ENCODE measurements at places on chromosomes 6 and 20. TPM values are rescaled to one million over a fixed set of nuclear protein-coding genes. Genes with fewer than 3 reads are reported as not detected.

GRCh38 chr6:83511901-83512681, at the start of gene PRSS35:
PRSS35 (plus strand) TSS chr6:83512534; CDS start chr6:83523442, 10,908 bp downstream.
- DNase-seq, result peak; percentile 45

DNA sequence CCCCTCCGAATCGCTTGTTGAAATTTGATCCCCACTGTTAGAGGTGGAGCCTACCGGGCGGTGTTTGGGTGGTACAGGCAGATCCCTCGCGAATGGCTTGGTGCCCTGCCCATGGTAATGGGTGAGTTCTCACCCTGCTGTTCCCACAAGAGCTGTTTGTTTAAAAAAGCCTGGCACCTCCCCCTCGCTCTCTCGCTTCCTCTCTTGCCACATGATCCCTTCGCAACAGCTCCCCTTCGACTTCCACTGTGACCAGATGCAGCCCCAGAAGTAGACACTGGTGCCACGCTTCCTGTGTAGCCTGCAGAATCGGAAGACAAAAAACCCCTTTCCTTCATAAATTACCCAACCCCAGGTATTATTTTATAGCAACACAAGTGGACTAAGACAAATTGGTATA, 292.2 kb upstream of the QKI start:
- no peak for DNase-seq

DNA sequence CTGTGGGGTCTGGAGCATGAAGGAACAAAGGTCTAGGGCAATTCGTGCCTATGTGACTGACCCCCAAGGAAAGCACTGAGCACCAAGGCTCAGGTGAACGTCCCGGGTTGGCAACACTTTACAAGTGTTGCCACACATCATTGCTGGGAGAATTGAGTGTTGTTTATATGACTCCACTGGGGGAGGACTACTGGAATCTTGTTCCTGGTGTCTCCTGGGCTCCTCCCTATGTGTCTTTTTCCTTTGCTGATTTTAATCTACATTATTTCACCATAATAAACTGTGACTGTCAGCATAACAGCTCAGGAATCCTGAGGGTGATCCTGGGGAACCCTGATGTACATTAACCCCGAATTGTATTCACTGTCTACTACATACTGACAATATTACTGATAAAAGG, 207.7 kb upstream of the BMP2 start:
- DNase-seq, result peak; percentile 50

DNA sequence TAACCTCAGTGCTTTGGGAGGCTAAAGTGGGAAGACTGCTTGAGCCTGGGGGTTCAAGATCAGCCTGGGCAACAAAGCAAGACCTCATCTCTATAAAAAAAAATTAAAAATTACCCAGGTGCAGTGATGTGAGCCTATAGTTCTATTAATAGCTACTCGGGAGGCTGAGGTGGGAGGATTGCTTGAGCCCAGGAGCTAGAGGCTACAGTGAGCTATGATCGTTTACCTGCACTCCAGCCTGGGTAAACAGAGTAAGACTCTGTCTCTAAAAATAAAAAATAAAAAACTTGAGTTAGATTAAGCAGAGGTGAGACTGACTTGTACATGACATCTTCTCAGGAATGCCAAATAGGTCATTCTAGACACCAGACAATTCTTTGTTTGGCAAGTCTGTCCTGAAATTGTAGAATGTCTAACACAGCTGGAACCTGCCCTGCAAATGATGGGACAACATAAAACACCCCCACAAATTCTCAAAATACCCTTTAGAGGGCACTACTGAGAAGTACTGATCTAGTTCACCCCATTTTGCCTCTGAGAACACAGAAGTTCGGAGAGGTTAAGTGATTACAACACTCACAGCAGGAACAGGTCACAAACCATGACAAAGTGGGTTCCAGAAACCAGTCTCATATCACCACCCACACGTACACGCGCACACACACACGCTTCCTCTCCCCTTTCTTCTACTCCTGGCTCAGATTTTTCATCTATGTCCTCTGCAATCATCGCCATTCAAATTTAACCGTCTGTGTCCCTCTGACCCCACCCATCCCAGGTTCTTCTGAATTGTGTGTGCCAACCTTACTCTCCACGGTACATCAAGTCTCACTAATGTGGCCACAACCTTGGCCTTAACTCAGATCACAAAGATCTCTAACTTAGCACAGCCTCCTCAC, 38.3 kb downstream of the ARHGAP18 start:
- DNase-seq, result no peak

- DNase-seq, result no peak
Observed at GRCh38 chr20:41116282-41116956, 20.9 kb upstream of the PLCG1 start.

DNA sequence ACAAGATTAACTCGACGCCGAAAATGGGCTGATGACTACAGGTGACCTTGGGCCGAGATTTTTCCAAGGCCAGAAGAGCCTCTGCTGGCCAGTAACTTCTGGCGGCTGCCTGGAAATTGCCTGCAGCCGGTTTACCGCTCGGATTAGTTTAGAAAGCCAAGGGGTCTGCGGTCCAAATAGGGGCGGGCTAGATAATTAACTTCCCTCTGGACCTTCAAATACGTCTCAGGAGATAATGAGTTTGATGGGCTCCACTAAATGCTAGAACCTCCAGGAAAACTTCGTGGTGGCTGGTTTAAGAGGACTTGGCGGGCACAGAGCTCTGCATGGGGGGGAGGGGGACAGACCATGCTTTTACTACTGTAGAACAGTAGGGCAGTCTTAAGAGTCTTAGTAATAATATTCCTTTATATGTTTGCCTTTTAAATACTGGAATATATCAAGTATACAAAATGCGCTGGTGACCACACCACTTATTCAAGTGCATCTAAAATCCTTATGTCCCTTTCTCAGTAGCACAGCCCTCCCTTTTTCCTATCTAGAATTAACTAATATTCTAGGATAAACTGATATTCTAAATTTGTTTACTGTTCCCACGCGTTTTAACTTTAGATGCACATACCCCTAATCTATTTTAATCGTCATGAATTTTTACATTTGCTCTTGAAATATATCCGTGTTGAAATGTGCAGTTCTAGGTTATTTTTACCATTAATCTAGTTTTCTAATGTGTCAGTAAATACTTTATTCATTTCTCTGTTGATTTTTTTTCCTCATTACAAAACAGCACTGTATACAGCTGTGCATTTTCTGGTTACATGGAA, 107.5 kb upstream of the PRSS16 start:
- DNase-seq, result peak; percentile 32

DNA sequence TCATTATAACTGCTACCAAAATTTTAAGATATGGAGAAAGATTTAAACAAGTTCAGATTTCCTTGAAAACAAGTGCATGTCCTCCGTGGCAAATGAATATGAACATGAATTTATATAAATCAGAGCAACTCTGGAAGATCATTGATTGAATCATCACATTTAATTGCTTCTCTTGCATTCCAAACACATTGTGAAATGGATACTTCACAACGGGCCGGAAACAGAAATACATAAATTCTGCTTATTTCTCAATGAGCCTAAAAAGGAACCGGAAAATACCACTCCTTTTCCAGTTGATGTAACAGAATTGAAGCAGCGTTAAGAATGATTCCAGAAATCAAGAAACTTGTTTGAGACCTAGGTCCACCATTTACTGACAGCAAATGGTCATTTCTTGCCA, 134.6 kb upstream of the BTN3A2 start:
- DNase-seq, result peak; percentile 53

- DNase-seq, result peak; percentile 98
Observed at GRCh38 chr6:155188707-155189496, 74.9 kb upstream of the CLDN20 start.

DNA sequence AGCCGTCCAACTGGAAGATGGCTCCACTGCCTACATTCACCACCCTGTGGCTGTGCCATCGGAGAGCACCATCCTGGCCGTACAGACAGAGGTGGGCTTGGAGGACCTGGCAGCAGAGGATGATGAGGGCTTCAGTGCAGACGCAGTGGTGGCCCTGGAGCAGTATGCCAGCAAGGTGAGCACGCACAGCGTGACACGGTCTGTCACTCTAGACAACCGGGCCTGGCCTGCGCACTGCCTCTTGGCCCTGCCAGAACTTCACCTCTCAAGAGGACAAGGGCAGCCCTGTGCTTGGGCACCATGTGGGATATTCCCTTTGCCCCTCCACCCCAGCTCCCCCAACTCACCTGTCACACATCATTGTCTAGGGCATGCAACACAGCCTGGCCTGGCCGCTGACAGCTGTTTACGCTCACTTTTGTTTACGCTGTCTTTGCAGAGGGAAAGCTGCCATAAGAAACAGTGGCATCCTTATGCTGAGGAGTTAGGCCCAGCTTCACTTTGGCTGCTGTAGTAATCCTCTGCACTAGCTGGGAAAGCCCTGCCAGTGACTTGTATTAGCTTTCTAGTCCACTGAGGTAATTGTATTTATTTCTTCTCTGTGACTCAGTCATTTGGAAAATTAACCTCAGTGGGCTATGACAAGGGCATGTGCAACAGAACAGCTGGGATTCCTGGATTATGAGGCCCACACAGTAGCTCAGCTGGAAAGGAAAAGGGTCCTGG, 9.8 kb upstream of the DEF6 start:
- DNase-seq, result no peak

SLC17A1 gene
- not detected for total RNA-seq

NMBR gene
- total RNA-seq, result not detected

BPIFB3 gene
- not detected for total RNA-seq

All from fibroblast of villous mesenchyme (primary cell).